ENCODE measurements at places on chromosomes 3 and 15. TPM values are rescaled to one million over a fixed set of nuclear protein-coding genes. Genes with fewer than 3 reads are reported as not detected.
A peak's percentile ranks its signal among the peaks of the same experiment; 100 is the strongest.

GRCh38 chr15:58523634-58524033 lies 91.8 kb downstream of the LIPC start:
- no peak for DNase-seq

Gene POLR2M
- total RNA-seq, result 101 TPM

GRCh38 chr3:172329070-172329469 lies 119.2 kb downstream of the GHSR start:
- no peak for DNase-seq

GRCh38 chr3:16533928-16534574 lies 20.6 kb upstream of the RFTN1 start:
- DNase-seq, result no peak

- peak; percentile 99 for DNase-seq
Observed at GRCh38 chr3:184320104-184320445, 5.7 kb downstream of the EIF4G1 start.

GRCh38 chr15:74867466-74868038 lies 5.6 kb downstream of the SCAMP2 start:
- no peak for DNase-seq

Gene CD200R1
- total RNA-seq, result not detected

Gene SNTN
- not detected for total RNA-seq

GRCh38 chr3:123285931-123286307 lies 84.2 kb downstream of the SEC22A start:
- no peak for DNase-seq

DNA sequence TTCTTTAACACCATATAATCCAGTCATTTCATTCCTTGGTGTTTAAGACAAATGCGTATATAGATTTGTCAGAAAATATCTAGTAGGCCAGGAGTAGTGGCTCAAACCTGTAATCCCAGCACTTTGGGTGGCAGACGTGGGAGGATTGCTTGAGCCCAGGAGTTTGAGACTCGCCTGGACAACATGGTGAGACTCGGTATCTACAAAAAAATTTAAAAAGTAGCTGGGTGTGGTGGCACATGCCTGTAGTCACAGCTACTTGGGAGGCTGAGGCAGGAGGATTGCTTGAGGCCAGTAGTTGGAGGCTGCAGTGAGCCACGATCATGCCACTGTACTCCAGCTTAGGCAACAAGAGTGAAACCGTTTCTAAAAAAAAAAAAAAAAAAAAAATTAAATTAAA lies 1.9 kb upstream of the MTMR14 start:
- no peak for DNase-seq

Gene SAXO2
- not detected for total RNA-seq

Gene CLDN18
- total RNA-seq, result not detected

DNA sequence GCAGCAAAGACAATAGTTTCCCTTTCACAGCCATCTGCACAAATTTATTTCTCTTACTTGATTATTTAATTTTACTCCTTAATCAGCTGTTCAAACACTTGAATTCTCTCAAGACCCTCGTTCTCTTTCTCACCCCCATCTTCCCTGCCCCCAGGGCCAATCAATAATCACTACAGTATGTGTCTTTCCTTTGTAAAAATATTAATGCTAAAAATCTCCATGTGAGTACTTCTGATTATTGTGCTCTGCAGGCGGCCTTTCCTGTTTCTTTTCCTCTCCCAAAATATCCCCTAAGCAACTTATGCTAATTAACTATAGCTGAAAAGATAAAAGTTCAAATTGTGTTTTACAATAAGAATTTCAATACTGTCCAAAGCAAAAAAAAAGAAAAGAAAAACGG lies 617.0 kb upstream of the CBLB start:
- DNase-seq, result no peak

GRCh38 chr3:177882124-177882648 lies 654.0 kb upstream of the KCNMB2 start:
- no peak for DNase-seq

- no peak for DNase-seq
Observed at GRCh38 chr3:159253860-159254259, 452.0 kb downstream of the MFSD1 start.

DNA sequence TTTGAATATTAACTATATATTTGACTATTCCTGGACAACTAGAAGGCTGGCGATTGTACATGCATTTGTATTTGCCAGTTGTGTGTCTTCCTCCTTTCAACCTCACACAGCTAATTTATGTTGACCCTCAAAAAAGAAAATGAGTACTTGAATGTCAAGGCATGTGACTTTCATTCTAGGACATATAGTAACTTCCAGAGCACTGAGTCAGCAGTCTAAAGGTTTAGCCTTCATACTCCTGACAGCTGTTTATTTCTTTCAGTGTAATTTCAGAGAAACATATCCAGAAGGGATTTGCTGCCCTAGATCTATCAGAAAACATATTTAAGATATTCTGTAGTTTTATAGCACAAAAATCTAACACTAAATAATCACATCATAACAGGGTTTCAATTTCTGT lies 74.6 kb upstream of the GOLGA8J start:
- no peak for DNase-seq

DNA sequence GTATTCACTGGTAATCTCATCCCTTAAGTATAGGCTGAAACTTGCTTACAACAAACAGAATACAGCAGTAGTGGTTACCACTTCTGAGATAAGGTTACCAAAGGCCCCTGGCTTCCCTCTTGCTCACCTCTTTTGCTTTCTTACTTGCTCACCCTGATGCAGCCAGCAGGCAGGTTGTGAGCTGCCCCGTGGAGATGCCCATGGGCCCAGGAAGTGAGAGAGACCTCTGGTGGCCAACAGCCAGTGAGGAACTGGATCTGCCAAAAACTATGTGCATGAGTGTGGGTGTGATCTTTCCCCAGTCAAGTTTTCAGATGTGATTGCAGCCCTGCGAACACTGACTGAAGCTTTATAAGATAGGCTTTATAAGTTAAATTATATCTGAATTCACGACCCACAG lies 48.7 kb downstream of the NMNAT3 start:
- DNase-seq, result peak; percentile 40

Gene NAA80
- total RNA-seq, result 8.9 TPM

GRCh38 chr3:104206925-104207324 lies 1159.8 kb upstream of the ALCAM start:
- DNase-seq, result peak; percentile 14

Gene ARHGAP11A
- 34.8 TPM for total RNA-seq

Gene RBSN
- total RNA-seq, result 17.4 TPM

Gene HAPLN3
- 2.2 TPM for total RNA-seq

DNA sequence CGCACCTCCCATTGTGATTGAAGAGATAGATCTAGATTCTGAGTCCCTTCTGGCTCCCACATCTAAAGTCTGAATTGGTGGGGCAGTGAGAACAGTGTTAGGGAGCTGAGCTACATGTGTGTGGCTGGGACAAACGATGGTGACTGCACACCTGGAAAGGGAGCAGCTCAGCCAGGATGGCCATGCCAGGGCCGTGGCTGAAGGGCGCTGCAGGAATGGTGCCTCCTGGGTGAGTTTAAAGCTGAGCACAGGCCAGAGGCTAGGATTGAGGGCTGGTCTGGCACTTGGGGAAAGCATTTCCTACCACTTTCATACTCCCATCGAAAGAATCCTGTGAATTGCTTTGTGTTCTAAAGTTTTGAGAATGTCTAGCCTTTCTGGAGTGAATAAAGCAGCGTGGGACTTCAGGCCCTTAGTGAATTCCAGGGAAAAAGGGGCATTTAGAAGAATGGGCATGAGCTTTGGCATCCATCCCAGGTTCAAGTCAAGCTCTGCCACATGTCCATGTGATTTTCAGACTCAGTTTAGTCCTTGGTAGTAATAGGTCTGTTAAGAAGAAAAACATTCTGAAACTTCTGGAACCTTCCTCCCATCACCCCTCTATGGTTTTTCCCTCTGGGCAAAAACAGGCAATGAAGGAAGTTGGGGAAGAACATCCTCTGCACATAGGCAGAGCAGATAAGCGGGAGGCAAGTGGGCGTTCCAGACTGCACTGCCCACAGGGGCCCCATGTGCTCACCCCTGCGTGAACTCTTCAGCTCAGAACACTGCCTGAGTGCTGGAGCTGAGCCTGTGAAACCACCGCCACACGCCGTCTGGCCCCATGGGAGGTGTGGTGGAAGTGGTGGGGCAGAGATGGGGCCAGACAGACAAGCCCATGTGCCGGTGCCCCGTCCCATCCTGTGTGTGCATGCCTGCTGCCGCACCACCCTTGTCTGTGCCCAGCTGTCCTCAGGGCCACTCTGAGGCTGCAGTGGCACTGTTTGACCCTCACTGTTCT lies 12.9 kb upstream of the CPNE9 start:
- DNase-seq, result no peak

Gene CELSR3
- 5.2 TPM for total RNA-seq

DNA sequence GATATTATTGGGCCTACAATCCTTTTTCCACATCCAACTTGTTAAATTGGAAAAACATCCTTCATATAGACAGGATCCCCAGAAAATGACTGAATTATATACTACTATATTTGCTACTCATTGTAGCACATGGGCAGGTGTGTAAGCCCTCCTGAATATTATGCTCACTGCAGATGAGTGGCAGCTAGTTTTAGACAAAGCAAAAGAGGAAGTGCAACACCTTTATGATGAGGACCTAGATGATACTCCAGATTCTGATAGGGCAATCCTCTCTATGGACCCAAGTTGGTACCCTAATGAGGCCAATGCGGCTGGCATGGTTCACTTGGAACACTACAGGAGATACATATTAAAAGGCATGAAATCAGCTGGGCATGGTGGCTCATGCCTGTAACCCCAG lies 119.1 kb upstream of the PLCL2 start:
- DNase-seq, result no peak

DNA sequence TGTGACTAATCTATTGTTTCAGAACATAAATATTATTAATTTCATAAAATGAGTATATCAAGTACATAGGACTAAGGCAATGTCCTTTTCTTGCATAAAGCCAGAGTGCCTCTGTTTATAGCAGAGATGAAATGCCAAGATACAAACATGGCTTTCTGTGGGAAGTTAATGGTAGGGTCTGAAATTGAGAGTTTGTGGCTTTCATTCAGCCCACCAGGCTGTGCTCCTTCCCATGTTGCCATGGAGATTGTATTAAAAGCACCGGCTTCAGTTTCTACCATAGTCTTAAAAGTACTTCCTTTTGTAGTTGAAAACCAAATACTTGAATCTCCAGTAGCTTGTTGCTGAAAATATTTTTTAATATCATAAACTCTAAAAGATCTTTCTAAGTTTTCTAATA lies 114.0 kb downstream of the LRRC28 start:
- no peak for DNase-seq

Gene IGSF10
- 4.3 TPM for total RNA-seq

DNA sequence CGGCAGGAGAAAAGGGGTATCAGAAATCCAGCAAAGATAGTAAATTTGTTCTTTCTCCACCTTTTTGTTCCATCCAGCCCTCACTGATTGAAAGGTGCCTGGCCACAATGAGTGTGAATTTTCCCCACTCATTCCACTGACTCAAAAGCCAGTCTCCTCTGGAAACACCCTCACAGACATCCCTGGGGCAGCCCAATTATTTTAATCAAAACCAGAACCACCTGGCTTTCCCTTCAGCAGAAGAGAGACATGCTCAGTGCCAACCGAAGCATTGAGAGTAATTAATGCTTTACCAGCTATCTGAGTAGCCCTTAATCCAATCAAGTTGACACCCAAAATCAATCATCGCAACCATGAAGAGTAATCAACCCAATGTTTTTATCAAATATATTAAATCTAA lies 1129.6 kb upstream of the GBE1 start:
- no peak for DNase-seq

- DNase-seq, result peak; percentile 53
Observed at GRCh38 chr3:32973982-32974381, 22.5 kb downstream of the CCR4 start.

GRCh38 chr3:69787436-69788168 lies 48.3 kb downstream of the MITF start:
- peak; percentile 88 for DNase-seq

DNA sequence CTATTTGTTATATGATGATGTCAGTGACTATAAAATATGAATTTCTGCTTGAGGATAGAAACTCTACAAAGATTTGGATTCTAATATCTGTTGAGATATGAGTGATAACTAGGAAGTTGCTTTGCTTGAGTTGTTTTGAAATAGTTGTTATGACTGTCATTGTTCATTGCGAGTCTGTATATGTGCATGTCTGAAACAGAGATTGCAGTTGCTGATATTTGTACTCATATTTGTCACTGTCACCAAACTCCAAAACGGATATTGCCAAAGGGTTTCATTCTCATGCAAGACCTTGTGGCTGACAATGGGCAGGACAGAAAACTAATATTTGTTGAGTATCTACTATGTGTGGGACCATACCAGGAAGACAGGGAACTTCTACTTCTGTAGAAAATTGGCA lies 240.2 kb downstream of the CD47 start:
- DNase-seq, result no peak

DNA sequence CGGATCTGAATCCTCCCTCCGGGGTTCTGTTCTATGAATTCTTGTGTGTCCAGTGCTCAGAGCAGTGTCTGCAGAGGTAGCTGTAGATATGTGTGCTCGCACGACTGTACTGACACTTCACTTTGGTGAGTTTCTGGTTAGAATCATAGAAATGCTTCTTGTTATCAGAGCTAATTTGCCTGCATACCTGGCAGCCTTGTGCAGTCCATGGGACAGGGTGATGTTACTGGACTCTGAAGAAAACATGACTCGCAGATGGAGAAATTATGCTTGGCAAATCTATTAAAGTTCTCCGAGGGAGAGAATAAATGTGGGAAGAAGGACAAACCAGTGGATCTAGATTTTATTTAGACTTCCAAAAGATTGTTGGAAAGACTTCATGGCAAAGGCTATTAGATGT lies 12.2 kb downstream of the CGNL1 start:
- DNase-seq, result no peak

Measured in M059J (cell line).